H54 (cell line): ENCODE measurements at places on chromosomes 6 and 20.
A peak's percentile ranks its signal among the peaks of the same experiment; 100 is the strongest.

GRCh38 chr6:43972913-43973300 is 154.3 kb downstream of the MRPL14 start:
- DNase-seq, result peak; percentile 57

DNA sequence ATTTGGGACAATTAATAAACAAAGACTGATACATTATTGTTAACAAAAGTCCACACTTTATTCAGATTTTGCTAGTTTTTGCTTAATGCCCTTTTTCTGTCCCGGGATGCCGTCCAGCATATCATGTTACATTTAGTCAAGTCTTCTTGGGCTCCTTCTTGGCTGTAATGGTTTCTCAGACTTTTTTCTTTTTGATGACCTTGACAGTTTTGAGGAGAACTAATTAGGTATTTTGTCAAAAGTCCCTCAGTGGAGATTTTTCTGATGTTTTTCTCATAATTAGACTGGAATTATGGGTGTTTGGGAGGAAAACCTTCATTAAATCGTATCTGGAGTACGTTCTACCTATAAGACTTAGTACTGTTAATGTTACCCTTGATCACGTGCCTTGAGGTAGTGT is 177.2 kb downstream of the MCHR2 start:
- no peak for DNase-seq

DNA sequence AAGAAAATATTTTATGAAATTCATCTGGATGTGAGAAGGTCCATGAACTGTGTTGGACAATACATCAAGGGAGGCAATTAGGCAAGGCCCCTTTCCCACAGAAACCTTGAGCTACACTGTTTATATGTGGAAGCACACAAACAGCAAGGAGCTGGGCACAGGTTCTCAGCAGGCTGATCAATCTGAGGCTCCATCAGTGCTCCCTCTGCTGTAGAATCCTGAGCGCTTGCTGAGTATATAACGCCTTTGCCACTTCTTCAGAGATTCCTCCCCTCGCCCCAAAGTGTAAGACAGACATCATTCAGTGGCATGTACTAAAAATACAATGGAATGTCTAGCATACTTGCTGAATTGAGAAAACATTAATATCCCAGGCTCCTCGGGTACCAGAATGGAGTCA is 146.9 kb downstream of the PRKN start:
- no peak for DNase-seq

DNA sequence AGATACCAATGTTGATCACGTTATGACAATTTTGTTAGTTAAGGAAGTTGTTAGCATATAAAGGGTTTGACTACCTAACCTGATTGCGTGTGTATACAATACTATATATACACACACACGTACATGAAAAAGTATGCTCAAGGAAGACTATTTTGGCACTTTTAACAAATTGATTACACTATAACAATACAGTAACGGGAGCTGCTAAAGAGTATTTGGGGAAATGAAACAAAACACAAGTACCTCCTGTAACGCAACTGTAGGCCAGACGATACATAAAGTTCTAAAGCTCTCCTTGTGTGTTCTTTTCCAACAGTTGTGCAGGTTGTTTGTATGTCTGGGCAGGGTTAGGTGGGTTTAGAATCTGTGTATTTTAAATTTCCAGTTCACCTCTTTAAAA is 98.7 kb downstream of the PLEKHG1 start:
- DNase-seq, result no peak

GRCh38 chr6:34969662-34970265 is 80.7 kb downstream of the ANKS1A start:
- no peak for DNase-seq

GRCh38 chr6:132261354-132261753 is 139.9 kb downstream of the MOXD1 start:
- no peak for DNase-seq

- no peak for DNase-seq
These were observed 35.8 kb downstream of the FBXO5 start for GRCh38 chr6:152946995-152947394.

- DNase-seq, result no peak
These were observed 64.0 kb downstream of the RSPO3 start for GRCh38 chr6:127182501-127182900.

DNA sequence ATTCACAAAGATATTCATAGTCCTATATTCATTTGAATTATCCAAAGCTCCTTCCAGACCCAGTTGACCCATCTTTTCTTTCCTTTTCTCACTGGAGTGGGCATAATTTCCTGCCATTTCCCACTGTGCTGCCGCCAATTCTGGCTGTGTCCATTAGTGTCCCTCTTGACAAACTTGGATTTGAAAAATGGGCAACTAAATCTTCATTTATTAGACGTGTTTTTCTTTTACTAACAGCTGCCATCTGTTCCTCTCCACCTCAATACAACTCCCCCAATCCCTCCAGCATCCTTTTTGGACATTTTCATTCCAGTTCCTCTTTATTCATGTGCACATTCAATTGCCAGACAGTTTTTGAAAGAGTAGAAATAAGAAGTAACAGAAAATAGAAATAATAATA is 90.5 kb downstream of the PCSK2 start:
- DNase-seq, result no peak

GRCh38 chr20:21516180-21516567 is 2.3 kb upstream of the NKX2-2 start:
- no peak for DNase-seq

GRCh38 chr6:128507337-128508310 is 12.8 kb downstream of the PTPRK start:
- no peak for DNase-seq

DNA sequence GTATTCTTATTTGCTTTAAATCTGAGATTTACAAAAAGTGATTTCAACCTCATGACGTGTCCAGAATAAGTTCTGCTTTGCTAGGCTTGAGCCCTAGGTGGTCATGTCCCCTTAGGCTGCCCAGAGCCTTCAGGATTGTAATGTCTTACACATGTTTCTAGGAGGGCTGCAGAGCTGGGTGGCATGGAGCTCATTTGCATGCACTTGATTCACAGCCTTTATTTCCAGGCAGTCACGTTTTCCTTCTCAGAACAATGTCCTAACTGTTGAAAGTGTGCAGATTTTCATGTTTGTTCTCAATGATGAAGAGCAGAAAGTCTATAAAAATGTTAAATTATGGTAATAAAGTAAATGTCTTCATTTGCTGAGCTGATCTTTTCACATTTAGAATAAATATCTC is 448.6 kb upstream of the SOX4 start:
- DNase-seq, result no peak

GRCh38 chr6:88761237-88762031 is 202.0 kb downstream of the RNGTT start:
- no peak for DNase-seq

- DNase-seq, result no peak
These were observed 101.0 kb downstream of the EYA2 start for GRCh38 chr20:46995561-46996142.

GRCh38 chr20:25248786-25249172 is 894 bp downstream of the PYGB start:
- DNase-seq, result no peak

DNA sequence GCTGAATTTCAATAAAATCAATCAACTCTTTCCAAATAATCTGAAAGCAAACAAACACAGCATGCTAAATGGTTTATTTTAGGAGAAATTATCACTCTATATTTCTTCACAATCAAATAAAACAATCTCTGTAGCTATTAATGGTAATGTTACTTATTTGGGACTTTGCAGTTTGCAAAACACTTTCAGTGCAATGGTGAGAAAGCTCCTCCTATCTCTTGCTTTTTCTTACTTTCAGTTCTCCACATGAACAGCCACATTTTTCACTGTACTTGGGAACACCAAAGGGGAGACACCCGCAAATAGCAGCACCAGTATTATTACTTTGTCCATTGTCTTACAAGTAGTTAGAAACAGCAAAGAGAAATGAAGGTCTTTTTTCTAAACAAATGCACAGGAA is 92.4 kb downstream of the DST start:
- DNase-seq, result no peak

GRCh38 chr6:161922631-161923119 is 648.8 kb upstream of the AGPAT4 start:
- DNase-seq, result peak; percentile 25

GRCh38 chr20:15155848-15156401 is 818.5 kb upstream of the FLRT3 start:
- no peak for DNase-seq

GRCh38 chr20:46334303-46334904 is 26.1 kb upstream of the CDH22 start:
- no peak for DNase-seq

DNA sequence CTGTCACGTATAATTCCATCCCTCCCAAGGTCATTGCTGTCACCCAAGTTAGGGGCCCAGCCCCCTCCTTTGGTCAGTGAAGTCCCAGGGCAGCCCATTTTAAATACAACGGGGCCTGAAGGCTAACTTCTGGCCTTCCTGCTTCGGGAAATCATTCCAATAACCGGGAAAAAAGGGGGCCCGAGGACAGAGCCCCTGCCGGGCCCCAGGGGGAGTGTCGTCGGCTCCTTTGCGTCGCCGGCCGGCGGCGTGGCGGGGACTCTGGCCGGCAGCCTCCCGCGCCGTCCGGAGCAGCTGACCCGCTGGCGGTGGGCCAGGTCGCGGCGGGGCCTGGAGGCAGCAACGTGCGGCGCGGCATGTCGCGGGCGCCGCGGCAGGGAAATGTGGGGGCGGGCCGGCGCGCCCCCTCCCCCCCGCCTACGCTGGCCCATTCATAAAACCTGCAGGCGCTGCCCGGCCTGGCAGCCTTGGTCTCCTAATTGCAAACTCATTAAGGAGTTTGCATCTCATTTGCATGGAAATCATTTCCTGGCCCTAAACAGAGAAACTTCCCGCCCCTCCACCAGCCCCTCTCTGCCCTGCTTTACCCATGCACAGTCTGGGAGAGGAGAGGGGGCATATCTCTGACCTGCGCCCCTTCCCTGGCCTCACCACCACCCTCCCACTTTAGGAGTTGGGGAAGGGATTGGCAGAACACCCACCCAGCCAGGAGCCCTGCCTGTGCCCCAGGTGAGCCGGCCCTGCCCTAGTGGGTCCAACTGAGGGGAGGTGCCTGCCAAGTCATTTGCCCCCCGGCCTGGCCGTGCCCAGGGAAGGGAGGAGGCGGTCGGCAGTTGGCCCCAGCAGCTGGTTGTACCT is 50.7 kb downstream of the MRPL14 start:
- no peak for DNase-seq

- DNase-seq, result no peak
These were observed 221.2 kb downstream of the FNDC1 start for GRCh38 chr6:159390381-159390780.
